ENCODE measurements at places on chromosomes 16 and 17. TPM values are rescaled to one million over a fixed set of nuclear protein-coding genes. Genes with fewer than 3 reads are reported as not detected.

GRCh38 chr17:48641541-48642058 lies 15.4 kb upstream of the HOXB9 start:
- DNase-seq: no peak

GRCh38 chr17:21160401-21160800 lies 33.6 kb downstream of the DHRS7B start:
- no peak for DNase-seq

DNA sequence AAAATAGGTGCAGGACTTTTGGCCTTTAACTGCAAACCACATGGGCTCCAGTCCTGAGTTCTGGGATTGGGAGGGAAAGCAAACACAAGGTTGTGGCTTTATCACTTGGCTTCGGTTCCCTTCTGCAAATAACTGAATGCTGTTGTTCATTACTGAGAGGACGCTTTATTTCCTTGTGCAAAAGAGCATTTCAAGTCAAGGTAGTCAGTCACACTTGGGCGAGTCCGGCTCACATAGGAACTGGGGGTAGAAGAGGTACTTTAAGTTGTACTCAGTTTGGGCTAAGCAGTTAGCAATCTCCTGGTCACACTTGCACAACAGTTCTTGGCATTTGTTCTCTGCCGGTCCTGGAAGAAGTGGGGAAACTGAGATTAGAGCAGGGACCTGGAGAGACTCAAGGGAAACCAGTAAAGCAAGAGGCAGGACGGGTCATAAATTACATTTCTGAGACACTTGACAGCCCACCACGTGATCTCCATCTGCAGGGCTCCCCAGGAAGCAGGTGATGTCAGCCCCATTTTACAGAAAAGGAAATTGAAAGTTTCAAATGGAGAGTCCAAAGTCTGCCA lies 21.6 kb downstream of the PLA2G10 start:
- no peak for DNase-seq

DPEP2 gene
- polyA plus RNA-seq: 1.7 TPM

PRDM7 gene
- polyA plus RNA-seq: not detected
